Suppressor macrophage treated with lipopolysaccharide for 1 hour (primary cell): ENCODE measurements at places on chromosomes 12 and 14.

DNA sequence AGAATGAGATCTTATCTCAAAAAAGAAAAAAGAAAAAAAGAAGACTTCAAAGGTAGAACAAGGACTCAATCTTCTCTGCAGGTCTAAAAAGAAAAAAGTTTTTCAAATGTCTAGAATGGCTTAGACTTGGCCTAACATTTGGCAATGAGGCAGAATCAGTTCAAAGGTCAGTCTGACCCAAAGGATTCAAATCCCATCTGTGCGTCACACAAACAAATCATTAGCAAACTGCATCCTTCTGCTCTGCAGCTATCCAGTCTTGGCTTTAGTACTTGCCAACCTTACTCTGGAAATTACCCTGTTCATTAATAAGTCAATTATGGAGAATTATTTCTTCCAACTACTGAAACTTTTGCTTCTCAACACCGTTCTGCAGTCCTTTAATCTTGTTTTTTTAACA, 3.1 kb downstream of the YAF2 start:
- no peak for DNase-seq

GRCh38 chr12:43896496-43896895, 60.6 kb downstream of the TMEM117 start:
- DNase-seq, result no peak

GRCh38 chr14:79960288-79960687, 251.0 kb downstream of the DIO2 start:
- DNase-seq, result no peak

DNA sequence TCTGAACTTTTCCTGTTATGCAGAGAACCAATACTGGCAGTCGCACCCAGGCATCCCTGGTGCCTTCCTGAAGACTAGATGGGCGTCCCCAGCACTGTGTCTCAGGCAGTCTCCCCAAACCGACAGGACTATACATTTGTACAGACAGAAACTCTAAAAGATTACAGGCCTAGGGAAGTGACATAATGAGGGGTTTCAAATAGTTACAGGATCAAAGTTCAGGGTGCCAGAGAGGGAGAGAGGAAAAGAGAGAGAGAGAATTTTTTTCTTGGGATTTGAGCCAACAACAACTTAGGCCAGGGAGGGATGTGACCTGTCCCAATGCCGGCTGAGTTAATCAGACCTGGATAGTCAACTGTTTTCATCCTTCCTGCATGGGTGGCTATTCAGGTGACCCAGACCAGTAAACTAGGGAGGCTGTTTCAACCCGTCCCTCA, 9.3 kb upstream of the GMFB start:
- DNase-seq, result no peak

DNA sequence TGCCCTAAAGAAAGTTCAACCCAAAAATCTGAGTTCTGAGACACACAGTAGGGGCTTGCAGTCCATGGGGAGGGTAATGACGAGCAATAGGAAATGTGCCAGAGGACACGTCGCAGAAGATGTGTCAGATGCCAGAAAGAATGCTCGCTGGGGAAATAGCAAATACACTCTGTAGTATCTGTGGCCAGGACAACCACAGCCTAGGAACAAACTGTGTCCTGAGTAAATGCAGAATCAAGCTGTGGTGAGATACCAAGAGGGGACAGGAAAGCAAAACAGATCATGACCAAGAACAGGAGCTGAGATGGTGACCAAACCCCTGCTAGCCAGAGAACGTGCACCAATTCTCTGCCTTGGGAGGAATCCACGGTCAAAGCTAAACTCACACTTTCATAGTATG, 9.1 kb downstream of the CRACR2A start:
- DNase-seq, result no peak
